Activated T-helper 2 cell treated with anti-CD3 and anti-CD28 coated beads, Interferon-gamma antibody, Interleukin-2, Interleukin-4, amounts not matched to agents 10 μg/mL and 5 μg/mL and 100 μg/mL, durations not matched to agents 14 hours and 24 hours and 36 hours (primary cell): ENCODE measurements at places on chromosomes 1 and 21.

DNA sequence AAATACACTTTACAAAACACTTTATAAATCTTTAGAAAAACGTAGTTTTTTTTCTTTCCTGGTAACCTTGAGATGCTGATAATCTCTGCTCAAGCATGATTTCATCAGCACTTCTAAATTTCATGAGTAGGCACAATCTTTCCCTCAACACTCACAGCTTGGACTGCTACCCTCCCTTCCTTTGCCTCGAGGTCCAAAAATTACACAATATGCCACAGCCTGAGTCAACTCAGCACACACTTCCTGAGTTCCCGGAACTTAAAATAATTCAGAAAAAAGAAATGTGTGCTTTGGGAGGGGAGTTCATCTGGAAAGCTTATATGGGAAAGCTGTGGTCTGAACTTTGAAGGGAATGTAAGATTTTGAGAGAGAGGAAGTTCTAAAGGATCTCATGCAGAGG lies 5.9 kb downstream of the CLCA2 start:
- no peak for DNase-seq

DNA sequence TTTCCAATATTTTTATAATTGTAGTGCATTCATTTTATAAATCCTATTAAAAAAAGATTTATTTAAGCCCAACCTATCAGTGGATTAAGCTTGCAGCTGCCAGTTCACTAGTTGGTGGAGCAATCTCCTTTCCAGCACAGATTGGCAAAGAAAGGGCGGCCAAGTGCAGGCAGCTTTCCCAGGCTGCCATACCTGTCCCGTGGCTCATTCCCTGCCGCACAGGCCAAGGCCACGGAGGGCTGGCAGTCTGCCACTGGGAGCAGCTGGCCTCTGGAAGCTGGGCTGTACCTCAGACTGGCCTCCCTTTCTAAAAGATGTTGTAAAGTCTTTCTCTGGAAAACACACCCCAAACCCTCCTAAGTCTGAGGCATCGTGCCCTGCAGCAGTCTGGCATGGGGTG lies 74.2 kb downstream of the SIM2 start:
- no peak for DNase-seq

- DNase-seq, result no peak
Observed at GRCh38 chr1:93571623-93572310, 109.9 kb downstream of the BCAR3 start.

- peak; percentile 26 for DNase-seq
Observed at GRCh38 chr1:67429528-67430357, 459 bp downstream of the SERBP1 start.

GRCh38 chr1:217917281-217917887 lies 286.2 kb downstream of the SPATA17 start:
- DNase-seq, result no peak

DNA sequence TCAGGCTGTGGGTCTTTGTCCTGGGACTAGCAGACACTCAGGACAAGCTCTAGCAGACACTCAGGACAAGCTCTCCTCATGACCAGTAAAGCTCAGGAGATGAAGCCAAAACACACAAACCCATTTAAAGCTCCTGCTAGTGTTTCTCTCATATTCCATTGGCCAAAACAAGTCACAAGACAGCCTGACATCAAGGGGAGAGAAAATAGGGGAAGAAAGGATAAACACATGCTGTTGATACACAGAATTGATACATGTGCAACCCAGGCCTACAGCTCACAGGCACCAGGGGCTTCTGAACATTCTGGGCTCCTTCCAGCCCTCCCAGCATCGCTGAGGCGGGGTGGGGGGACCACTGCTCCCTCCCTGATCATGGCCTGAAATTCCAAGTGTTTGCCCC lies 35.3 kb downstream of the ATF3 start:
- no peak for DNase-seq

DNA sequence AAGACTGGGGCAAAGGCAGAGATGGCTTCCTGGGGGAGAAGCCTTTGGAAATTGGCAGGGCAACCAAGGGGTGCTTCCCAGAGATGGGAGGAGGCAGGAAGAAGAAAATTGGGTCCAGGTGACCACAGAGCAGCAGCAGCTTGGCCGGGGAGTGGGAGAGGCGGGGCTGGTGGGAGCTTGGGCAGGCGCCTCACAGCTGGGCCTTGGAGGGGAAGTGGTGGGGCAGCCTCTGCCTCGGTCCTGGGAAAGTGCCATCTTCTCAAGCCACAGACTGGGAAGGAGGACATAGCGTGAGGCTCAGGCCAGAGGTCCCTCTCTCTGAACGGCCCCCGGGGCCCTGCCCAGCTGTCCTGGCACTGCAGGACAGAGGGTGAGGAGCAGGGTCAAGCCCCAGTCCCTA lies 24.0 kb upstream of the WASF2 start:
- no peak for DNase-seq

DNA sequence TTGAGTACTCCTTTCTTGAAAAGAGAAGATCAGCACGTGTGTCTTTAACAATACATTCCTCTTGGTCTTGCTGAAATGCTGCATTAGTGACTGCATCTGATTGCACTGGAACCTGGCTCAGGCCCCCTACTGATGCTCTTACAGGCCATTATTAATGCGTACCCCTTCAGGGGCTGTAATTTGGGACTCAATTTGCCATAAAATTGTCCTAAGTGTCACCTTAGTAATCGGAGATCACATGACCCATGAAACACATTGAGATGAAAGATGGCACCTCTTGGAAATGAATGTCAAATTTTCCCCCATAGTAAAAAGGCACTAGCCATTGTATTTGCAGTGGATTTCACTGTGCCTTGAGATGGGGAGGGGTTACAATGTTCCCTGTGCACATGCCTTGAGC lies 563.3 kb downstream of the KIF26B start:
- no peak for DNase-seq

DNA sequence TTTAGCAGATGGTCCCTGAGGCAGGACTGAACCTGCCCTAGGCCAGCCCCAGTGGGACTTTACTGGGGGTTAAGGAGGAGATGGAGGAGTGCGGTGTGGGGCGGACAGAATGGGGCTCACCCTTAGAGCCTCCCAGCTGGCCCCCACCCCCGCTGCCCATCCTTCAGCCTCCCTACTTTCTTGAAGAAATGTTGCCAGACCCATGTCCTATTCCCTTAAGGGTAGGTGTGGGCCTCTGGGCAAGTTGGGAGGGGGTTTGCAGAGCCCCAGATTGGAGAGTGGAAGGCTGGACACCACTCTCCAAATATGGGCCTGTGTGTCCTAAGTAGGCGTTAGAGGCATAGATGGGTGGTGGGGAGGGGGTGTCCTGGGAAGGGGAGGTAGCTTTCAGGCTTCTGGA lies 19.2 kb upstream of the EPS8L3 start:
- no peak for DNase-seq

- DNase-seq, result no peak
Observed at GRCh38 chr1:111733183-111733991, 5.8 kb downstream of the INKA2 start.

DNA sequence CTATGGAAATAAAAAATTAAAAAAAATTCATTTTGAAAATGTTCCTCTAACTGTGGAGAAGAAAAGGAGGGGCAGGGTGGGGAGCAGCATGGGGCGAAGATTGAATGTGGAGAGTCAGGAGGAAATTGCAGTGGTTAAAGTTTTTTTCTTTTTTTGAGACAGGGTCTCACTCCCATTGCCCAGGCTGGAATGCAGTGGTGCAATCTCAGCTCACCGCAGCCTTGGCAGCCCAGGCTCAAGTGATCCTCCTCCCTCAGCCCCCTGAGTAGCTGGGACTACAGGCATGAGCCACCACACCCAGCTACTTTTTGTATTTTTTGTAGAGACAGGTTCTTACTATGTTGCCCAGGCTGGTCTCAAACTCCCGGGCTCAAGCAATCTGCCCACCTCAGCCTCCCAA lies 67.6 kb downstream of the ADSS2 start:
- no peak for DNase-seq

GRCh38 chr21:33028773-33029384 lies 3.1 kb downstream of the OLIG2 start:
- DNase-seq, result no peak

- no peak for DNase-seq
Observed at GRCh38 chr1:155944444-155944799, 3.0 kb downstream of the RXFP4 start.

DNA sequence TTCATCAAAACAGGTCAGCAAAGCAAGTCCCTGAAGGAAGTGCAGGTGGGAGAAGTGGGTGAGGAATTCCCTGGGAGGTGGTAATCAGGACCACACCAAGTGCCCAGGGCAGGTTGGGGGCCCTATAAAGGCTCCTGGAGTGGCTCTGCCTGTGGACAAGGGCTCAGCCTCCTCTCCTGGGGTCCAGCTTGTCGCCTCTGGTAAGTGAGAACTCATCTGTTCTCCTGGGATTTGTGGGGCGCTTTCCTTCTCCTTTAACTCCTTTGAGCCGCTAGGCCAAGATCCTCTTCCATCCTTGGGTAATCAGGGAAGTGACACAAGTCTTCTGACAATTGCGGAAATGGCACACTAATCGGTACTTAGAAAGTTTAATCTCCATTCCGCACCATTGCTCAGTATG lies at the start of gene SPRR4:
Gene SPRR4 (plus strand): TSS at position 154 of the 400 bp plus-strand sequence. CDS start 1,243 bp downstream, outside the sequence.
- no peak for DNase-seq

DNA sequence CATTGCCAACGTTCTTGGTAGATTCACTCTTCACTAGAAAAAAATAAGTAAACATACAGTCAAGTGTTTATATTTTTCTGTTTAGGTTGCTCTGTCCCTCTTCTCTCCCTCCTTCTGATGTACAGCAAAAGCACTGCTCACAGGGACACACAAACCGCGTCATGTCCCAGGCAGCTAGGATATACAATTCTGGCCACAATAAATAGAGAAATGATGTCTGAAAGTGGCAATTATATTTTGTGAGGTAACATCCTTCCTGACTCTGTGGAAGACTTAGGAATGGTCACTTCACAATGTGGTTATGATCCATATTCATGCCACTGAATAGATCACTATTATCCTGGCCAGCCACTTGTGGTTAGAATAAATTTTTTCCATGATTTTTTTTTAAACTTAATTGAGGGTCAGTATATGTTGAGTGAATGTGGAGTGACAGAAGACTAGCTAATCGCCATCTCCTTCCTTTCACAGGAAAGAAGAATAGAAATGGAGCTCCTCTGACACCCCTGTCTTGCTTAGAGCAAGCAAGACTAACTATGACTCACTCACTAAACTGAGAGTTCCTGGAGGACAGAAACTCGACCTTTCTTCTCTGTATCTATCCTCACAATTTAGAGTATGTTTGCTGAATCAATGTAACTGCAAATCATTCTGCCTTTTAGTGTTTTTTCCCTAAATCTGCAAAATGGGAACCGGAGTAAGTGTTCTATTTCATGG lies 54.0 kb downstream of the ZNHIT6 start:
- no peak for DNase-seq

DNA sequence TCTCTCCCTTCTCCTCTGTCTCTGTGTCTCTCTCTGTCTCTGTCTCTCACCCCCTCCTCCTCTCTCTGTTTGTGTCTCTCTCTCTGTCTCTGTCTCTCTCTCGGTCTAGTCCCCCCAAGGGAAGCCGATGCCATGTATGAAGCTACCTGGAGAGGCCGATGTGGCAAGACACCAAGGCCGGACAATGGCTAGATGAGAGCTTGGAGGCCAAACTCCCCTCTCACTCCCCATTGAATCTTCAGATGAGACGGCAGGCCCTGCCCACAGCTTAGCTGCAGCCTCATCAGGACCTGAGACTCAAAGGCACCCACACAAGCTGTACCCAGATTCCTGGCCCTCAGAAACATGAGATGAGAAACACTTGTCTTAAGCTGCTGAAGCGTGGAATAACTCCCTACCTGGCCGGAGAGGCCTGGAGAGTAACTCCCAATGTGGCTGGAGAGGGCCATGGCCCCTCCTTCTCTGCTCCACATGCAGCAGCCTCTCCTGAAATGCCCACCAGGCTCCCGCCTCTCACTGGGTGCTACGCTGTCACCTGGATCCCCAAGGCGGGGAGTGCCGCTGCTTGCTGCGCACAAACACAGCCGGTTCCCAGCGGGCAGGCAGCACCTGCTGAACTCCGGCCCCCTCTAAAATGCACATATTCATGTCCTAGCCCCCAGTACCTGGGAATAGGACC lies 7.8 kb upstream of the ACTRT2 start:
- no peak for DNase-seq

GRCh38 chr1:203559523-203559922 lies 65.6 kb downstream of the OPTC start:
- no peak for DNase-seq

GRCh38 chr1:37726751-37727585 lies 34.7 kb downstream of the CDCA8 start:
- DNase-seq, result no peak

- no peak for DNase-seq
Observed at GRCh38 chr1:12194666-12195216, 27.9 kb downstream of the TNFRSF1B start.

- DNase-seq, result no peak
Observed at GRCh38 chr21:14876524-14876840, 188.3 kb downstream of the NRIP1 start.

DNA sequence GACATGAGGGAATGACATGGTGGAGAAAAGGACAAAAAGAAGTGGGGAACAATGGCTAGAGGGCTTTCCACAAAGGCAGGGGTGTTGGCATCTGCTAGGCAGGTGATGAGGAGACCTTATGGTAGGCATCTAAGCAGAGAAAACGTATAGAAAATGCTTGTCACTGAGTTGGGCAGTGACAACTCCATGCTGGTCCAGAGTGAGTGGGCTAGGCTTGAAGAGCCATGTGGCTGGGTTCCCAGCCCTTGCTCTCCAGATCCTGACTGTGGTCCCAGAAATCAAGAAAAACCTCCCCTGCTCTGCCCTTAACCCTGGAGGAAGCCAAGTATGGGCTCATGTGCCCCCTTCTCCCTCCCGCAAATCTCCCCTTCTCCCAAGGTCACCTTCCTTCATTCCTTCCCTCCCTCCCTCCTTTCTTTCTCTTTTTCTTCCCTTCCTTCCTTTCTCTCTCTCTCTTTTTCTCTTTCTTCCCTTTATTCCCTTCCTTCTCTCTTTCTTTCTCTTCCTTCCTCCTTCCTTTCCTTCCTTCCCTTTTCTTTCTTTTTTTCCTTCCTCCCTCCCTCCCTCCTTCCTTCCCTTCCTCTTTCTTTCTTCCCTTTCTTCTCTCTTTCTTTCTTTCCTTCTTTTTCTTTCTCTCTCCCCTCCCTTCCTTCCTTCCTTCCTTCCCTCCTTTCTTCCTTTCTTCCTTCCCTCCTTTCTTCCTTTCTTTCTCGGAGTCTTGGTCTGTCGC lies 102.8 kb downstream of the NAV1 start:
- no peak for DNase-seq

DNA sequence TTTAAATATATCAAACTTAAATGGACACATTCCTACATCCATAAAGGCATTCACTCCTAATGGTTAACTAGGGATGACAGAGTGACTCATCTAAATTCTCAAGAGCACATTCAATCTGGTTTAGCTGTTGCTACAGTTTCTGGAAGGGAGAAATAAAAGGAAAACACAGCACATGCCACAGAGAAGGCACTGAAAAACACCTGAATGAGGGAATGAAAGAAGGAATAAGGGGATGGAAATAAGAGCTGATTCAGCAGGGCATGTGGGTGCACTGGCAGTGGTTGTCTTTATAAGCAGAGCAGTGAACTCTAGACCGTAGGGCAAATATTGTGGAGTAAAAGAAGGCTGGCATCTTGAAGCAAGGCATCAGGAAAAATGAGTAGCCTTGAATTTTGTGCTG lies 79.3 kb downstream of the LHX4 start:
- DNase-seq, result no peak

DNA sequence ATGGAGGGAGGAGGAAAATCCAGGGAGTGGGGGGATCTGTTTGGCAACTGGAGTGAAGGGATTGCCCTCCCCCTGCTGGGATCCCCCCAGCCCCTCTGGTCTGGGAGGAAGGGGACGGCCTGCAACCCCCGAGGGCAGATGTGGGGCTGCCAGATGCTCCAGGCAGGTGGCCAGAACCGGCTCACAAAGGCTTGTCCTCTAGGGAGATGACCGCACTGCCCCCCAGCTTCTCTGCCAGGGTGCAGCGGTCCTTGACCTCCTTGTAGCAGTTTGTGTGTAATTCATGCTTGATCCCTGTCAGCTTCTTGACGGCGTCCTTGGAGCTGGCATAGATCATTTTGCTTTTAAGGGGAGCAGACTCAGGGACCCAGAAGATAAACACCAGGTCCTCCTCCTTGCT lies 69.2 kb downstream of the ROR1 start:
- no peak for DNase-seq
